ENCODE measurements at places on chromosomes 6 and 20.

DNA sequence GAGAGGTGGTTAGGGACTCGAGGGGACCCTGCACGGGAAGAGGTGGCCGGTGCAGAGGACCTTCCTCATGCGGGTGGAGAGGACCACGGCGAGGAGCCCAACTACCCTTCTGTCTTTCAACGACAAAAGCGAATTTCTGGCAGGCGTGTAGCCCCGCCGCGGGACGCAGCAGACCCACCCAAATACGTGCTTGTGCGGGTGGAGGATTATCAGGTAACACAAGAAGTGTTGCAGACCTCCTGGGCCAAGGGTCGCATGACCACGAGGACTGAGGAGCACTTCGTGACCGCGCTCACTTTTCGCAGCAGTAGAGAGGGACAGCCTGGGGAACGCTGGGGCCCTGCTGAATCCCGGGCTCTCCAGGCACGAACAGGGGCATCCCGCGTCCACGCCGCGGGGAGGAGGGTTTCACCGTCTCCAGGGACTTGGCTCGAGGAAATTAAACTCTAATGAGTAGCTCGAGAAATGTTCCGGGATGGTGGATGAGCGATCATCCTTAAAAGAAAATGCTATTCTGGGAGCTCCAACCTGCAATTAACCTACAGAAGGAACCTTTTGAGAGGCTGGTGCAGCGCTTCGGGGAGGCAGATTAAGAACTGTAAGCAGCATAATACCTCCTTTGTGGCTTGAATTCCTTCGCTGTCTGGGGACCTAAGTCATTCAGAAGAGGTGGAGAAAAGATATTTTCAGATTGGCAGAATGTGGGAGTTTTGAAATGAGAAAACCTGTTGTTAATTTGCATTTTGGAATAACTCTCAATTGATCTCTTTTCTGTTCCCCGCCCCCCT lies 804 bp downstream of the C6orf141 start:
- no peak for DNase-seq

DNA sequence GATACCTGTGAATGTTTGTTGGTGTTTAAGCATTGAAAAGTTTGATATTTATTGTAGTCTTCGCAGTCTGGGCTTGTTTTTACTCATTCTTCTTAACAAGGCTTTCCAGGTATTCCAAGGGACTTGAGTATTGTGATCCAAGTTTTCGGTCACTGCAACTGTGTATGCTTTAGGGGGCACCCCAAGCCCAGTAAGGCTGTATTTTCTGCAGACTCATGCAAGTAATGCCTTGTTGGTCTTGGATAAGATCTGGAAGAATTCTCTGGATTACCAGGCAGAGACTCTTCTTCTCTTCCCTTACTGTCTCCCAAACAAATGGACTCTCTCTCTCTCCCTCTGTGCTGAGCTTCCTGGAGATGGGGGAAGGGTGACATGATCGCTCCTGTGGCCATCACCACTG lies 82.1 kb downstream of the RFPL4B start:
- no peak for DNase-seq

DNA sequence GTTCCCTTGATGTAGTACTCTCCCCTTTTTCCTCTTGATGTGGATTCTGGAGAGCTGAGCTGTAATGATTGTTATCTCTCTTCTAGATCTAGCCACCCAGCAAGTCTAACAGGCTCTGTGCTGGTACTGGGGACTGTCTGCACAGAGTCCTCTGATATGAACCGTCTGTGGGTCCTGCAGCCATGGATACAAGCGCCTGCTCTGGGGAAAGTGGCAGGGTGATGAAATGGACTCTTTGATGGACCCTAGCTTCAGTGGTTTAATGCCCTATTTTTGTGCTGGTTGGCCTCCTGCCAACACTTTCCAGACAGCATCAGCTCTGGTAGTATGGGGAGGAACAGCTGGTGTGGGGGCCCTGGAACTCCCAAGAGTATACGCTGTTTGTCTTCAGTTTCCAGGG lies 216.3 kb downstream of the ADGRG6 start:
- no peak for DNase-seq

DNA sequence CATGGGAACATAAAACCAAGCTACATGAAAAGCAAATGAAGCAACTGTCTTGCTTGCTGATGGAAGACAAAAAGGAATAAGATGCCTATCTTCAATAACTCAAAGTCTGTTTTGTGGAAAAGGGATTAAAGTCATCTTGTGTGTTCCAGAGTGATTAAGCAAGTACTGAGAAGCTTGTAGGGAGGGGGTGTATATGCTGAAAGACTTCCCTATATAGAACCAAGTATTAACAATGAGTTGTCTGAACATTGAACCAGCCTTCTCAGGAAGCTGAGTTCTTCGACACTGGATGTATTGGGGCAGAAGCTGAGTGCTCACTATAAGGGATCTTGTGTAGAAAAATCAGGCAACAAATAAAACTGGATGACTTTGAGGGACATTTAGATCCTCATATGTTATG lies 451.8 kb downstream of the CD83 start:
- DNase-seq = no peak

- DNase-seq = no peak
These were observed 612.3 kb downstream of the UTRN start for GRCh38 chr6:144897441-144897921.

DNA sequence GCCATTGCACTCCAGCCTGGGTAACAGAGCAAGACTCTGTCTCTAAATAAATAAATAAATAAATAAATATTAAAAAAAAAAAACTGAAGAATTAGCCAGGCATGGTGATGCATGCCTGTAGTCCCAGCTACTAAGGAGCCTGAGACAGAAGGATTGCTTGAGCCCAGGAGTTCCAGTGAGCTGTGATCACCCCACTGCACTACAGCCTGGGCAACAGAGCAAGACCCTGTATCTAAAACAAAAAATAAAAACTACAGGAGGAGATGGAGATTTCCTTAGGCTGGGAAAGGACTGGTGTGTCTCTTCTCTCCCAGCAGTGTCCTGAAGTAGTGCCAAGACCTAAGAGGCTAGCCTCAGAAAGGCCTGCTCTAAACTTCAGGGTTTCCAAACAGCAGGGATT lies 8.1 kb upstream of the GTF3C6 start:
- DNase-seq = no peak

DNA sequence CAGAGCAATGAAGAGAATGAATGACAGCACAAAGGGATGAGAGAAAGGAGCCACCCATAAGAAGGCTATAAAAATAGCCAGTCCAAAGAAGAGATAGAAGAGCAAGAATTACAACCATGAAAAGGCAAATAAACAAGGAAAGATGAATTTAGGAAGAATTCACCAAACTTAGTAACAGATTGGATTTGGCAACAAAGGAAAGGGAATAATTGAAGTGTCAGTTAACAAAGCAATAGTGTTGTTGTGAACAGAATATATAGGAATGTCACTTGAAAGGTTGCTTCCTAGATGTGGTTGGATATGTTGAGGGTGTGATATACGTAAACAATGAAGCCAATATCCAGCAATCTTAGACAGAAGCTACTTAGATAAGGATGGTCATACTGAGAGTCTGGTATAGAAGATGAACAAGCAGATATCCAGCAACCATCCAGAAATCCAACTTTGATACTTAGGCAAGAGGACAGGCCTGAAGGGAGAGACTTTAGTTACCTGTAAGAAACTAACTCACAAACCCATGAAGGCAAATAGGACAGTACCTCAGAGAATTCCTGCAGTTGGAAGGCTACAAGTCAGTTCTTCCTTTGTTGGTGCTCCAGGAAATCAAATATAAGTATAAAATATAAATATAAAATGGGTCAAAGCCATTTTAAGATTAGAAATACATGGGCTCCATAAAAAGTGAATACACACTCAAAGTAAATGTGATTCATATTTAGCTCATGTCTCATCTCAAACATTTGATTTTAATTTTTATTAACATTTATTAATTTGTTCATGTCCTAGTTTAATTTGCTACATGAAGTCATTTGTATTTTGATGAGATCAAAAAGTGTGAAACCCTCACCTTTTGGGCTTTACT lies 106.5 kb downstream of the HFE start:
- no peak for DNase-seq

GRCh38 chr6:7378740-7379139 lies 10.8 kb downstream of the CAGE1 start:
- no peak for DNase-seq

DNA sequence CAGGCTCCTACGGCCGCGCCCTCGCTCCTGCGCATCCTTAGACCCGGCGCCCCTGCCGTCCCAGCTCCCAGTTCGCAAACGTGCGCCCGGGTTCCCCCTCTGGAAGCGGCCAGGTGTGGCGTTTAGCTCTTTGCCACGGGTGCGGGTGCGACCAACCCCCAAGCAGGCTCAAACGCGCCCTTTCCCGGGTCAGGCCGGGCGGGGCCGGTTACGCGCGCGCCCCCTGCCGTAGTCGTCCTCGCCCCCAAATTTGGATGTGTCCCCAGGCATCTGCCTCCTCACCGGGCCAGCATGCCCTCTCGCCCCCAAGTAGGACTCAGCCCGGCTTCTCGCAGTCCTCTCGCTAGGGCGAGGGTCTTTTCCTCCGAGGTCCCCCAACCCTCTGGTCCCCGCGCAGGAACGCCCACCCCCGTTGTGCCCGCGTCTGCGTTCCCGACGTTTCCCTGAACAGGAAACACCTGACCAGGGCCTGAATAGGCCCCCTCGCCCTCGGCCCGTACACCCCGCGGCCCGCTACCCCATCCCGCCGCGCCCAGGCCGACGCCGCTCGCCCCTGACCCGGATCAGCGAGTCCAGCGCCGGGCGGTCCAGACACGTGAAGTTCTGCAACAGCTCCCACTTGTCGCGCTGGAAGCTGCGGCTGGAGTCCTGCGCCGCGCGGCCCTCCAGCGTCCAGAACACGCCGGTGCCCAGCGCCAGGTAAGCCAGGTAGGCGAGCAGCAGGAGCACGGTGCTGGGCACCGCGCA lies 520 bp downstream of the KCNK17 start:
- DNase-seq = no peak

DNA sequence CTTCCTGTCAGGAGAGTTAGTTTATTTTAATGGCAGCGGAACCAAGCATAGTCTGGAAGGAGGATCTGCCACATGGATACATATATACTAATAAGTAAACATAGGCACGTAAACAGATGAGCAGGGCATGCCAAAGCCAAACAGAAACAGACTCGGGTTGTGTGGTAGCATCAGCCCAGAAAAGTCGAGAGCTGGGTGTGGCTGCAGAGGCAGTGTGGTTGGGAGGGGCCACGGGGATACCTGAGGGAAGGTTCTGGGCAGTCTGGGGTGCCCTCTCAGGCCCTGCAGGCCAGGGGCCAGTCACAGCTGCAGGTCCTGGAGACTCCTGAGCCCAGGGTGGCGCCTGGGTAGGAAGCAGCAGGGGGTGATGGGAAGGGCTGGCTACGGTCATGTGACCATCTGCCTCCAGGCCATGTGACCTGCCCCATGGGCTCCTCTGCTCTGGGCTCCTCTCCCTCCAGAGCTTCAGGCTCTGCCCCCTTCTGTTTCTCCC lies 42.8 kb upstream of the MRPS10 start:
- no peak for DNase-seq

- no peak for DNase-seq
These were observed 88.9 kb upstream of the NT5E start for GRCh38 chr6:85360794-85361642.

- DNase-seq = no peak
These were observed 61.4 kb upstream of the ZNF217 start for GRCh38 chr20:53654932-53655624.

GRCh38 chr6:157050537-157051265 lies 272.6 kb downstream of the TMEM242 start:
- DNase-seq = no peak

DNA sequence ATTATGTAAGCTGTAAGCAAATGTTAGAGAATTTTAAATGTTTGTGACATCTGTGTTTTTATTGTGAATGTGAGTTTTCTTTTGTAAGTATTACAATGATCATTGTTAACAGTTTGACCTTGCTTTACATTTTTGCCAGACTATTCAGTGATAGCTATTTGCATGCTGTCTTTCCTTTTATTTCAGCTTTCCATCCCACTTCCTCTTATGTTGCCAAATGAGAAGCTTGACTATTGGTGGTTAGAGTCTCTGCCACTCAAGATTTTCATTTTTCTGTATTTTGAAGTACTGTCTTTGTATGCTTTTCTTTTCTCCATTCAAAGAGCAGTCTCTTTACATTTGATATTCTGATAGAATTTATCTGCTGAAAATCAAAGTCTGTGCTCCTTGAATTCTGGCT lies 104.1 kb downstream of the PRIM2 start:
- DNase-seq = no peak

DNA sequence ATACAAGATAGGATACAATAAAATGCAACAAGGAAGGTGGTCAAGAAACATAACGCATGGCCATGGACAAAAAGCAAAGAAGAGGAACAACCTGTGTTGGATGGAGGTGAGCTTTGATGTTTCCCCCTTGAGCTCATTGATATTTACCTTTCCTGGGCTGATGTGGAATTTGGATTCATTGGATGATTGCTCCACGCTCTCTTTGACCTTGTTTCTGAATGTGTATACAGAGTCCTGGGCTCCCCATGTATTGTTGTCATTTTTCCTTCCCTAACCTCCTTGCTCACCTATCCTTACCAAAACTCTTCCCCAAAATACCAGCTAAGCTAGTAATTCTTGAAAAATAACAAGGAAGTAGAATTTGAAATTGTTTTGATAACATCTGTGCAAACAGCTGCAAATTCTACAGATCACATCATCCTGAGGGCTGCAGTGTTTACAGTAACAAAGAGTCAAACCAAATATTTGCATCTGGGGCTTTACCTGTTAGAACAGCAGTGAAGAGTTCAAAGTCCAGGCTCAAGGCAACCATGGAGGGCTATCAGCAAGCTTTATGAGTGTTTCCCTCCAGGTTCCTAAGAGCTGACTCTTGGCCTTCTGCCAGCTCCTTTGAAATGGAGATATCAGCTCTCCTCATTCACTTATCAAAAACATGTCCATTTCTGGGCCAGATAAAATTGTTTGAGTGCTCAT lies 214.3 kb upstream of the MARCKS start:
- DNase-seq = peak; percentile 40

- DNase-seq = no peak
These were observed 22.8 kb upstream of the TAF4 start for GRCh38 chr20:62088258-62089127.

GRCh38 chr6:166304106-166304505 lies 4.1 kb downstream of the PRR18 start:
- DNase-seq = no peak

GRCh38 chr6:143169440-143169839 lies 108.8 kb downstream of the AIG1 start:
- DNase-seq = no peak

- no peak for DNase-seq
These were observed 21.3 kb downstream of the STAU1 start for GRCh38 chr20:49166534-49167449.

DNA sequence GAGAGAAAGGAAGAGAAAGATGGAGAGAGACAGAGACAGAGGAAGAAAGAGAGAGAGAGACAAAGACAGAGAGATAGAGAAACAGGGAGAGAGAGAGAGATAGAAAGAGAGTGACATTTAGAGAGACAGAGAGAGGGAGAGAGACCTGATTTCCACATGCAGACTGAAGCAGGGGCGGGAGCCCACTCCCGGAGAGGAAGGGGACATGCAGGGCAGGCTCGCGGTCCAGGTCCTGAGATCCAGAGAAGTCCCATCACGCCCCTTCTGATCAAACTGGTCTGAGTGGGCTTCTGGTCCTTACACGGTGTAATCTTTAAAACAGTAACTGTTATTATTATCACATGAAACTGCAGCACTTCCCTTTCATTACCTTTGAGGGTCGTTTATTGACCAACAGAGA lies 62.2 kb downstream of the PHACTR3 start:
- DNase-seq = no peak
